ENCODE measurements at places on chromosomes 7 and 10.

DNA sequence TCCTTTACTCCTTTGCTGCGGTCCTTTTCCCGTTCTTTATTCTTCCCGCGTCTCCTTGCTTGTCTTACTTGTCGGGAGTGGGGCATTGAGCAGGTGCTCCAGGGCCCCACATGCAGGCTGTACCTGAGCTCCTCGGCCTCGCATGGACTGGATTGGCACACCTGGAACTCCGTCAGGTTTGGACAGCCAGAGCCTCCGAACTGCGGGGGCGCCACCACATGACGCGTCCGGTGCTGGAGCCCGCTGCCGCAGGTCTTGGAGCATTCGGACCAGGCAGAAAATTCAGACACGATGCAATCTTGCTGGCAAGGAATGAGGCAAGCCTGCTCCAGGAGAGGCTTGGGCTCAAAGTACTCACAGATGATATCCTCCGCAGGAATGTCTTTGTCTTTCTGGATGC lies 195.7 kb downstream of the THSD7A start:
- no peak for DNase-seq

- DNase-seq = no peak
Observed at GRCh38 chr7:67619175-67619574, 622.5 kb downstream of the TYW1 start.

GRCh38 chr10:33631991-33632390 lies 297.5 kb upstream of the NRP1 start:
- no peak for DNase-seq

- no peak for DNase-seq
Observed at GRCh38 chr7:114938785-114939184, 16.9 kb downstream of the MDFIC start.

DNA sequence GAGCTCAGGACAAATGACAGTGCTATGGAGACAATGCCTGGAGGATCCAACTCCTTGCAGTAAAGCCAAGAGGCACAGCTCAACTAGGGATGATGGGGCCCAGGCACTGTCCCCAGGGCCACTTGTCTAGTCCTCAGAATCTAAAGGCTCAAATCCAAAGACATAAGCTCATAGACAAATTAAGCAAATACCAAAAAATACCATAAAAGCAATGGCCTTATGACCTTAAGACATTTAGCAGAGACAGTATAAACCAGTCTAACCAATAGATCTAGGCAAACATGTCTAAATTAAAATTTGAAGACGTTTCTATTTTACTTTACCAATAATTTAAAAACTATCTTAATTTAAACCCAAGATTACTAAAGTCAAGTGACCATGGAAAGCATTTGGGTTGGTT lies 14.8 kb upstream of the MKLN1 start:
- DNase-seq = no peak

GRCh38 chr10:133242611-133243356 lies 5.1 kb downstream of the VENTX start:
- no peak for DNase-seq

- DNase-seq = no peak
Observed at GRCh38 chr7:134495546-134495945, 31.8 kb upstream of the AKR1B10 start.

GRCh38 chr7:101197991-101198390 lies 2.8 kb downstream of the MOGAT3 start:
- DNase-seq = no peak

- DNase-seq = no peak
Observed at GRCh38 chr7:49770838-49771237, 2.6 kb upstream of the VWC2 start.

DNA sequence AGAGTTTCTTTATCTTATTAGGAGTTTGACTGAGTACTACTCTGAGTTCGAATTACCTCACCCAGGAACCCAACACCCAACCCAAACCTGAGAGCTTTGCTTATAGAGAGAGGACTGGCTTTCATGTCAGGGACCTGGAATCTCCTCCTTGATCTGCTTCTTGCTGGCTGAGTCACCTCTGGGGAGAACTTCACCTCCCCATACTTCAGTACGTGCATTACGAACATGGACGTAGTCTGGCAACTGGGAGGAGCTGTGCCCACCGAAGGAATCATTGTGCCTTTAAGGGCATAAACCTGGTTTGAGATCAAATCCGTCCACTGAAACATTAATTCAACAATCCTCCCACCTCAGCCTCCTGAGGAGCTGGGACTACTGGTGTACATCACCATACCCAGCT lies 12.2 kb upstream of the PSAP start:
- no peak for DNase-seq

DNA sequence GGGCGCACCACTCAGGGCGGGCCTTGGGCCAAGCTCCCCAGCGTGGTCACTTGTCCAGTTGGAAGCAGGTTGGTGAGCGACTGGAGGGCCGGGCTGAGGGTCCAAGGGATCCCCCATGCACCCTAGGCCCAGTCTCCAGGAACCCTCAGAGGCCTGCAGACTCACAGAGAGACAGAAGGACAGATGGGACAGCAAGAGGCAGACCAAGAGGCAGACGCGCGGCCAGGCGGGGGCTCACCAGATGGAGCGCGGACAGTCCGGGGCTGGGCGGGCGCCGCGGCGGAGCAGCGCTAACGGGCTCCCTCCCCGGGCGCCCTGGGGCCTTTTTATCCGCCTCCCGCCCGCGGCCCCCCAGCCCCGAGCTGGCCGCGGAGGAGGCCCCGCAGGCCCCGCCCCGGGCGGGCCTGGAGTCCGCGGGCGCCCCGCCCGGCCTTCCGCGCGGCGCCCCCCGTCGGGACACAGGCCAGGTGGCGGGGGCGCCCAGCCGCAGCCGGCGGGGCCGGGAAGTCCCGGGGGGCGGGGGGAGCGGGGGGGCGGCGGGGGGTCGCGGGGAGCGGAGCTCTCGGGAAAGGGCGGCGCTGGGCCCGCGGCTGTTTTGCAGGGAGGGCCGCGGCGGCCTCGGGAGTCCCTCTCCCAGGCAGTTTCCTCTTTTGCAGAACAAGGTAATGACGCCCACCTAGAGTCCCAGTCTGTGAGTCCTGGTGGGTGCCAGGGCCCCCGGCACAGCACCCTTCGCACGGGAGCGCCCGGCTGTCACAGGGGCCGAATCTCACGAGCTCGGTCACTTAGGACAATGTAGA lies at the start of gene LOXL4:
LOXL4 (minus strand) TSS at position 301 of the 800 bp plus-strand sequence. CDS start 5,175 bp downstream, outside the sequence.
- DNase-seq = no peak

DNA sequence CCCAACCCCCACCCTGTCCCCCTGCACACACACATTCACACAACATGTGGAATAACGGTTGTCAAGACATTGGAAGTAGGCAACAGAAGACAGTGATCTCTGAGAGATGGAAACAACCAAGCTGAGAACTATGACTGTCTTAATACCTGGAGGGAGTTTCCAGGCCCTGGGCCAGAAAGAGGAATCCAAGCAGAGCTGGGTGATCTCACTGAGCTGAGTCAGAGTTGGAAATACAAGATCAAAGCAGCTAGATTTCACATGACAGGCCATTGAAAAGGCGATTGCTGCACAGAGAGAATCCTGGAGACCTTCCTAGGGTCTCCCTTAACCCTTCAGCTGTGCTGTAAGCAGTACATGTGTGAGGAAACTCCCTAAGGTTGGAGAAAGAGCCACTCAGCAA lies 165.8 kb upstream of the PRSS1 start:
- DNase-seq = peak; percentile 18

DNA sequence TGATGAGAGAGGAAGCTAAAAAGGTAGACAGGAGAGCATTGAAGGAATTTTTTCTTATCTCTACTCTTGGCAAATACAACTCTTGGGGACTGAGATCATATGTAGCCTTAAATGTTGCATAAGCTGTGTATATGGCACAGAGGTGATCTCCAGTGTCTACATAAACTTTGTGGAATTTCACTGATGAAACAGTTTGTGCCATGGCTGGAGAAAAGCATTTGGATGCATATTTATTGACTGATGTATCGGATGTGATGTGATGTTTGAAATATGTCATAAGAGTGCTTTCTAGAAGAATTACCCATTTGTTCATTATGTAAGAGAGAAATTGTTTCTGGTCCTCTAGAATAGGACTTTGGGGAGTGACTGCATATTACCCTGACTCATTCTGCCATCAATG lies 244.9 kb upstream of the LRRTM3 start:
- DNase-seq = no peak

DNA sequence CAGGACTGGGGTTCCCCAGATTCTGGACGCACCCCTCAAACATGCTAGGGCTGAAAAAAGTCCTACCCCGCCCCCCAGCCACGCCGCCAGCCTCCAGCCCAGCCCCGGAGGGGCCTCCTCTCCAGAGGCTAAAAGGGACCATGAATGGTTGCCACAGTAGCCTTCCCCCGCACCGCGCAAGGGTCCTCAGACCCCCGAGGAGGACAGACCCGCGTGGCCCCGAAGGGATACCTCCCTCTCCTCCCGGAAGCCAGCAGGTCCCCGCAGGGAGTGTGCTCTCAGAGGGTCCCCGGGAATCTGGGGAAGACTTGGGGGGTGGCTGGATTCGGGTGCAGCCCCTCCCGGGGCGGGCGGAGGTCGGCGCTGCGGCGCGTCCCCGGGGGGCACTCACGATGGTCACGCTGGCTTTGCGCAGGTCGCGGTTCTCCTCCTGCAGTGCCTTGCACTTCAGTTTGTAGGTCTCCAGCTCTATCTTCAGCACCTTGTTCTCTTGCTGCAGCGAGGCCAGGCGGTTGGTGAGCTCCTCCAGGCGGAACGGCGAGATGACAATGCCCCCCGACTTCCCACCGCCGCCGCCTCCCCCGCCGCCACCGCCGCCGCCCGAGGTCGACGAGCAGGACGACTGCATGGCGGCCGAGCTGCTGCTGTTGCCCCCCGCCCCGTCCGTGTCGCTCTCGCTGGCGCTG lies 482 bp downstream of the CCDC6 start:
- peak; percentile 25 for DNase-seq

DNA sequence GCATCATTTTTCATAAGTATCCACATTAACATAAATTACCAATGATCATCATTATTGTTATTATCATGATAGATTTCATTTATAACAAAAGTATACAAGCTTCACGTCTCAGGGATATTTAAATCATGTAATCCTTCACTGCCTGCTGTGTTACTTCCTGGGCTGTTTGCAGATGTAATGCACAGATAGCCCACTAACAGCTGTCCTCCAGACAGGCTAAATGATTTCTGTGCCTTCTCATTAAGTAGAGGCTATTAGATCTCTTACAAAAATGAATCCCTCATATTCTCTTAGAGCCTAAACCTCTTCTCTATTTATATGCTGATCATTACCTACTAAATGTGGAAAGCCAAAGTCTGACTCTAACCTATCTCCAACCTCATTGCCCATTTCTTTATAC lies 9.3 kb downstream of the PCLO start:
- DNase-seq = no peak

GRCh38 chr10:15725603-15726002 lies 5.9 kb upstream of the ITGA8 start:
- no peak for DNase-seq

GRCh38 chr7:158723714-158724385 lies 19.2 kb upstream of the NCAPG2 start:
- DNase-seq = no peak

- DNase-seq = no peak
Observed at GRCh38 chr10:104327745-104328645, 10.3 kb downstream of the ITPRIP start.

DNA sequence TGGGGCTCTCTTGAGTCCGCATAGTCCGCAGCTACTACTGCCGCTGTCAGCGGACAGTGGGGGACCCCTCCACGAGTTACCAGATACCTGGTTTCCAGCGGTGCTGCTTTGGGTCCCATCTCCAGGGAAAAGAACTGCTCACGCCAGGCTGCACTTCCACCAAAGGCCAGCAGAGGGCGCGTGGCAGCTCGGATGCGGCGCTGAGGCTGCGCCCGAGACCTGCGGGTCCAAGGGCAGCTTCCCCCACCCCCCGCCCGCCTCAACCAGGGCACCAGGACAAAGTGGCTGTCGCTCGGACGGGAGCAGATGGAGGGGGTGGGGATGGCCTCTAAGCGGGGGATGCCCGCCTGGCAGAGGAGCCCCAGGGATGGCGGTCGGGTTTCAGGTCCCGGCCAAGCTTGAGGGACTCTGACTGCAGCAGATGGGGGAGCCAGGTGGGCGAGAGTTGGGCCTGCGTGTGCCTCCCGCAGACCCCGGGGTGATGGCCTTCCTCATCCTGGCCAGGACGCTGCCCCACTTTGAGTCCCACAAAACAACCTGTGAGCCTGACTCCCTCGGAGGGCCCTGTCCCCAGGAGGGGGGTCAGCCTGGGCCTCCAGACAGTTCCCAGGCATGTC lies 23.8 kb upstream of the ZNF735 start:
- peak; percentile 34 for DNase-seq

DNA sequence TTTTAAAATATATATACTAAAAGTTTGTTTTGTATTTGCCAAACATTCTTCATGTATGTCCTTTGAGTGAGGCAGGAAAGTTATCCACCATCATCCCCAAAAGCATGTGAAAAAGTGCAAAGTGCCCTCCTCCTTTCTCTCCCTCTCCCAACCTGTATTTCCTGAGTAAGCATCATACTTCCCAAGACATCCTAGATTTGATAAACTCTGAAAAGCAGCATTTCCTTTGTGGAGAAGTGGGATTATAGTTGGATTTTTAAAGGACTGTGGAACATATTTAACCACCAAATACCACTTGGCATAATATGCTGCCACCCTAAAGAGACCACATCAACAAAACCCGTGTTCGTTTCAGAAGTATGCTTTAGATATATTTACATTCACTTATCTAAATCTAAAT lies 36.9 kb downstream of the NET1 start:
- DNase-seq = no peak

GRCh38 chr7:108246227-108246837 lies 116.2 kb upstream of the LAMB4 start:
- no peak for DNase-seq

GRCh38 chr7:21943436-21943835 lies 2.3 kb downstream of the CDCA7L start:
- no peak for DNase-seq
